T-helper 2 cell (primary cell): ENCODE measurements at places on chromosomes 3 and 15.

- no peak for DNase-seq
Observed at GRCh38 chr15:47974724-47975123, 146.1 kb upstream of the SLC24A5 start.

- no peak for DNase-seq
Observed at GRCh38 chr3:150748684-150749047, 14.3 kb downstream of the SIAH2 start.

DNA sequence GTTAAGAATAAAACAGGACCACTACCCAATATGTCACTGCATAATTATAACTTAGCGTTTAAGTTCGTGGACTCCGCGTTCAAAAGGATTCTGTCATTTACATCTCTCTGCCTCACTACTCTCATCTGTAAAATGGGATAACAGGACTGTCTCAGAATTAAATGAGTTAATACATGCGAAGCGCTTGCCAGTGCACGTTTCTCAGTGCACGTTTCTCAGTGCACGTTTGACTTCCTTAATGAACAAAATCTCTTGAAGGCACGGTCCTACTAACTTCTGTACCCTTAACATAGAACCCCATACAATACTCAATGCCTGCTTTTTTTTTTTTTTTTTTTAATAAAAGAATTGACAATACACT, 499 bp downstream of the RABL3 start:
- no peak for DNase-seq

- DNase-seq: no peak
Observed at GRCh38 chr3:139676108-139676507, 1.7 kb downstream of the NMNAT3 start.

- no peak for DNase-seq
Observed at GRCh38 chr15:55387027-55387426, 21.1 kb downstream of the CCPG1 start.

DNA sequence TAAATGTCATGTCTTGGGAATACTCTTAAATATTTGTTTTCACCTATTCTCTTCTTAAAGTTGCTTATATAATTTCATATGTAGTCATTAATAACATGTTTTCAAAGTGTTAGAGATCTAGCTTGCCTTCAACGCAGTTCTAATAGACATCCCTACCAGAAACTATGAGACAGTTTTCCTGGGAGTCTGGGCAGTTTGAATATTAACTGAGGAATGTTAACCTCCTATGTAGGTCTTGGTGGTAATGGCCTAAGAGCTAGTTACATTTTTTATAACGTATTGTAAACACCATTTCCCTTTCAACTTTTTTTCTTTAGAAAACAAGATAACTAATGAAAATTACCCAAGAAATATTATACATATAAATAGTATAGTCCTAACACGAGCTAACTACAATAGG, 328.2 kb downstream of the TIGIT start:
- DNase-seq: no peak

- DNase-seq: peak; percentile 8
Observed at GRCh38 chr15:91942720-91943394, 89.3 kb downstream of the SLCO3A1 start.

DNA sequence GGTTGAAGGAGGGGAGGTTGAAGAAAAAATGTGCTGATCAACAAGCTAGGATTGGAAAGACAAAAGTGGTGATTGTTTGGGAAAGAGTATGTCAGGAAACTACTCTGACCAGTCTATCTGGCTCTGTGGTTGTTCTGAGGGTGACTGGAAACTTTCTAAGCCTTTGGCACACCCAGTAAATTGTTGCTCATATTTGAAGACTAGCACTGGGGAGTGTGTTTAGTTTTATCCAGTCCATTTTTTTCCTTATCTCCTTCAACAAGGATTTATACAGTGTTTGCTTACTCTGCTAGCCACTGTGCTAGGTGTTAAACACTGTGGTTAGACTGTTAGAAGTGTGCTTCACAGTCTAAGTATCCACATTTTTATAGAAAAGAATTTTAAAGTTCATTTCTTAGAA, 28.8 kb downstream of the PPM1L start:
- no peak for DNase-seq

- DNase-seq: no peak
Observed at GRCh38 chr15:36810656-36811449, 231.4 kb downstream of the CDIN1 start.

DNA sequence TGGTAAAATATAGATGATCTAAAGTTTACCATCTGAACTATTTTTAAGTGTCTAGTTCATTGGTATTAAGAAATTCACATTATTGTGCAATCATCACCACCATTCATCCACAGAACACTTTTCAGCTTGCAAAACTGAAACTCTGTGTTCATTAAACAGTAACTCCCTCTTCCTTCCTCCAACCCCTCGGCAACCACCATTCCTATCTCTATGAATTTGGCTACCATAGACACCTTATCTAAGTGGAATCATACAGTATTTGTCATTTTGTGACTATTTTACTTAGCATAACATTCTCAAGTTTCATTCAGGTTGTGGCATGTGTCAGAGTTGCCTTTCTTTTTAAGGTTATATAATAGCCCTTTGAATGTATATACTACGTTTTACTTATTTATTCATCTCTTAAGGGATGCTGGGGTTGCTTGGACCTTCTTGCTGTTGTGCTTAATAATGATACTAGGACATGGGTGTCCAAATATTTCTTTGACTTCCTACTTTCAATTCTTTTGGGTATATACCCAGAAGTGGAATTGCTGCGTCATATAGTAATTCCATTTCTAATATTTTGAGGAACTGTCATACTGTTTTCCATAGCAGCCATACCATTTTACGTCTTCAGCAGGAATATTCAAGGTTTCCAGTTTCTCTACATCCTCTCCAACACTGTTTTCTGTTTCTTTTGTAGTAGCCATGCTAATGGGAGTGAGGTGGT, 20.9 kb downstream of the KAT2B start:
- no peak for DNase-seq
